Ecto neural progenitor cell (in vitro differentiated cells): ENCODE measurements at places on chromosomes 5 and 9.

DNA sequence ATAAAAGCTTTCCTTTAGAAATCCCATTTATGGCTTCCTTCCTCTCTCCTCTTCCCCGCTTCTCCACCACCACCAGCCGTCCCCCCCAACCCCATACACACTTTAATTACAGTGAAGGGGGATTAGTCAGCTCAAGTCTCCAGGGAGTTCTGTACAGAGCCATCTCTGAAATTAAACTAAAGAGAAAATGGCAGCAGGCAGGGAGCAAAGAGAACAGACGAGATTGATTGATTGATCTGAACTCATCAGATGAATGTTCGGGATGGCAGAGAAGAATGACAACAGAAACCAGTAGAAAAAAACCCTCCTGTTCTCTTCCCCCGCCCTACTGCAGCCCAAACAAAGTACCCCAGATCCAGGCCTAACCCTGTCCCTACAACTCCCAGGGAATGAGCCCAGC, 241.7 kb upstream of the PANK3 start:
- no peak for DNase-seq

- no peak for DNase-seq
These were observed 21.7 kb downstream of the ARHGEF28 start for GRCh38 chr5:73647721-73648120.

- no peak for DNase-seq
These were observed 220.5 kb downstream of the SLC12A2 start for GRCh38 chr5:128304088-128304487.

DNA sequence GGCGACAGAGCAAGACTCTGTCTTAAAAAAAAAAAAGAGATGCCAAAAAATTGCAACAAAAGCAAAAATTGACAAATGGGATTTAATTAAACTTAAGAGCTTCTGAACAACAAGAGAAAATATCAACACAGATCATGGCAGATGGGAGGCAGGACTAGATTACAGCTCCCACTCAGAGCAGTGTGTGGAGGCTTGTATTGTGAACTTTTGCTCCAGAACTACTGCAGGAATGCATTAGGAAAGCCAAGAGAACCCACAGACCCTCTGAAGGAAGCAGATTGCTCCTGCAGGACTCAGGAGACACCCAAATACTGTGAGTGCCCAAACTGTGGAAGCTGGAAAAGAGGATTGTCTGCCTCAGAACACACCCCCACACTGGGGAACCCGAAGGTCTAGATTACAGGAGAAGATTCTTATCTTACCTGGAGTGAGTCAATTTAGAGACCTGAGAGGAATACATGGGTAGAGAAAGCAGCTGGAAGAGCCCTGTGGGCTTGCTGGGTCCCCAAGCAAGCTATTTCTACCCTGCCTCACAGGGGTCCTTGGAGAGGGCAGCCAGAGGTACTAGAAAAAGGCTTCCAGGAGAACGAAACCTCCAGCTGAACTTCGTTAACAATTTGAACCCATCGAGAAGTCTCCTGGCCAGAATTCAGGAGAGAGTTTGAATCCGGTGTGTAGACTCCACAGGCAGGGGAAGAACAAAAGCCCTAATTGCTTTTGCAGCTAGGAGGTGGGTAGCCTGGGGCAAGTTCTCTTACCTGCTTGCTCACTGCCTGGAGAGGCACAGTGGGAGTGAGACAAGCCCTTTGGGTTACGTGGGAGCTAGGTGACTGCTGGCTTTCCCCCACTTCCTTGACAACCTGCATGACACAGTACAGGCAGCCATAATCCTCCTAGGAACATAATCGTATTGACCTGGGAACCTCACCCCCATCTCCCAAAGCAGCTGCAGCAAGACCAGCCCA, 593.4 kb upstream of the RGMB start:
- no peak for DNase-seq

DNA sequence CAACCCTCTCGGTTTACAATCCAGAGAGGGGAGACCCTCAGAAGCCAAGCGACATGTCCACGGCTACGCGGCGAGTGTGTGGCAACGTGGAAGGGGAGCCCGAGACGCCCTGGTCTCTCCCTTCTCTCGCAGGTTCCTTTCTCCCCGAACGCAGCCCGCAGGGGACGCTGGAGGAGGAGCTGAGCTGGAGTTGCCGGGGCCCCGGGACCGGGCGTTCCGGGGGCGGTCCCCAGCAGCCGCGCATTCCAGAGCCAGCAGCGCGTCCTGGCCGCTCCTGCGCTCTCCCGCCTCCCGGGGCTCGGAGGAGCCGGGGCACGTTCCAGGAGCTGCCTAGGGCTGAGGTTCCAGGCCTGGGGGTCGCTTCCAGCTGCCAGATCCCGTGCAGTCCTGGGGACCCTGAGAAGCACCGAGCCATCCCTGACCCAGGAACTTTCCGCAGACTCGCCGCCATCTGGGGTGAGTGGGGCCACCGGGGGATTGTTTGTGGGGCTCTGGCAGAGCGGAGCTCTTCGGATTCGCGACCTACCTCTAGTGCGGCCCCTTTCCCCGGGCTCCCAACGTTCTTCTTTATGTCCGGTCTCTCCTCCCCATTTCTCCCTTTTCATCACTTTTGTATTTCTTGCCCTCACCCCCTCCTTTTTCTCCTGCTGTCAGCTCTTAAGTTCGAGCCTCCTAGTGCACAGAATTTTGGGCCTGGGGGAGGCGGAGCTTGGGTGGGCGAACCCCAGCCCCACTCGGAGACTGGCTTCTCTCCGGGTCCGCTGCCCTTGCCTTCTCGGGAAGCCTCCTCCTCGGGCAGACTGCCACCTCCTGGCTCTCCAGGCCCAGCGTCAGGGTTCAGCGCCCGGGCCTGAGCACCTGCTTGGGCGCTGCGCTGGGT, at the start of gene SMIM3:
Gene SMIM3 (plus strand): TSS at position 241 of the 880 bp plus-strand sequence. CDS start 16,684 bp downstream, outside the sequence.
- DNase-seq = peak; percentile 91

- no peak for DNase-seq
These were observed 230.5 kb downstream of the SYK start for GRCh38 chr9:91032121-91032531.

DNA sequence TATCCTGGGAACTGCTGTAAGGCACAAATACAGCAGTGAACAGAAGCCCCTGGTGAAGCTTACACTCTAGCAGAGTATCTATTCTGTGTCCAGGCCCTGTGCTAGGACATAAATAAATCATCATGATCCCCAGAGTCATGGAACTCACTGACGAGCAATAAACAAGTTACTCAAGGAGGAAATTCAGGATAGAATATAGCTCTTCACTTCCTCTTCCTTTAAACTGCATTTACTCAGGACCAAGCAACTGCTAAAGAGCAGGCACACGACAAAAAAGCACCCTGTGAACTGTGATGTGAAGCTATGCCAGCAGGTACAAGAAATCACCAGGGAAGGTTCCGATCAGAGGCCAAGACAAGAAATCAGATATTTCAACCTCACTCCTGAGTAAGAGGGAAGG, 47.8 kb upstream of the NR5A1 start:
- no peak for DNase-seq

- no peak for DNase-seq
These were observed 71.9 kb downstream of the KIF4B start for GRCh38 chr5:155085282-155085989.

DNA sequence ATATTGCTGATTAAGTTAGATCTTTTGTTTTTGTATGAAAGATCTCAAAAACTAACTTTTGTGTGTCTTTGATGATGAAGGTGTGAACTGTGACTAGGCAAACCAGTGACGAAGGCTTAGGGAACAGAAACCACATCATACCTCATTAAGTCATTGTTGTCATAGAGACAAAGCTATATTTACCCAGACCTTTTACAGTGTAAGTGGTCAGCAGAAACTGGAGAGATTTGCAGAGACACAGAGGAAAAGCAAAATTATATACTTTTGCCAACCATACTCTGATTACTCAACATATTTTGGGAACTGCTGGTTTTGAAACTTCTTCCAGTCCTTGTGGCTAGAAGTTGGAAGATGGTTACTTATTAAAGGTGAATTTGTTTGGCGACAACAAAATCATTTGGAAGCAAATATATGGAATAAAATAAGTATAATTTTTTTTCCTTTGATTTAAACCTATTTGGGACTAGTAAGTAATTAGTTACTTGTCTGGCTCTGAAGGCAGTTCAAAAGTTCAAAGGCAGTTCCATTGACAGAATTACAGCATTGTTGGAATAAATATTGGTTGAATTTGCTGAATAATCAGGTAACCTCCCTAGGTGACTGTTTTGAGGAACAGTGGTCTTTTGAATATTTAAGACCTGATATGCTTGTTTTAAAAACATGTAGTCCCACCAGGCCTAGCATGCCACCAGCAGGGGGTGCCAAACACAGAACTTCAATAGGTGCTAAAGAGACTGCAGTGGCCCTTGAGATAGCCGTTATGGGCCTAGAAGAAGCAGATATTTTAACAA, 103.8 kb downstream of the RPS23 start:
- peak; percentile 73 for DNase-seq

- DNase-seq = no peak
These were observed 31.4 kb upstream of the SPARC start for GRCh38 chr5:151718153-151718552.

- DNase-seq = no peak
These were observed 89.0 kb downstream of the RFX3 start for GRCh38 chr9:3436629-3437420.

DNA sequence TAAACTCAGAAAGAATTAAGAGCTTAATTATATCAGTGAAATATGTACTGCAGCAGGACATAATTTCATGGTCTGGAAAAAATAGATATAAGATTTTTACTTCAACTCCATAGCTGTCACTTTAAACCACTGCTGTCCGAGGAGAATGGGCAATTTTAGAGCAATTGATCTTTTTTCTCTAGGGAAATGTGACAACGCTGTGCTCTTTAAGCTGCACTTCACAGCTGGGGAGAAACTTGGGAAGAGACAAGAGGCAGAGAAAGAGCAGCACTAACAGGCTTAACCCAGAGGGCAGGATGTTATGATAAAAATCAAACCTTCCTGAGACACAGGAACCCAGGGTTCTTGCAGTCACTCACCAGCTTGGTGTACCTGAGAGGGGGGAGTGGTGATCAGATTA, 92.0 kb downstream of the SPOCK1 start:
- DNase-seq = no peak

DNA sequence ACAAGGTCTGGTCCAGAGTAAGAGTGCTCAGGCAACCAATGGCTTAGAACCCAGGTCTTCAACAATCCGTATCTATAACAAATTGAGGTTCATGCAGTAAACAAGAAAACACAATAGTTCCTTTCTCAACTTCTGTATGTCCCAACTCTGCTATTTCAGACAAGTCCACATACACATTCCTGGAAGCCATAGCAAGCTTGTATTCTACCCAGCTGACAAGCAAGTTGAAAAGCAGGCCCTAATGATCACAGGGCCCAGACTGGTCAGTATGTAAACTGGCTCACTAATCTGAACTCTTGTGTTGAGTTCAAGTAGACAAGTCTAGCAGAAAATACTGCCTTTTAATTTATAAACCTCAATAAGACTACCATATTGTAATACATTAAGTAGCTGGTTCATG, 26.9 kb downstream of the FNIP1 start:
- no peak for DNase-seq

- no peak for DNase-seq
These were observed 26.8 kb upstream of the SLC12A7 start for GRCh38 chr5:1138445-1139245.
